Hematopoietic multipotent progenitor cell treated with erythropoietin and hydrocortisone succinate and interleukin-3 and kit ligand, for 8 days (in vitro differentiated cells): ENCODE measurements at places on chromosomes 13 and 19.
A peak's percentile ranks its signal among the peaks of the same experiment; 100 is the strongest.

- DNase-seq = no peak
Measured at GRCh38 chr13:104625201-104625600, 1559.0 kb upstream of the SLC10A2 start.

- no peak for DNase-seq
Measured at GRCh38 chr19:55305983-55306562, 19.1 kb downstream of the TMEM150B start.

DNA sequence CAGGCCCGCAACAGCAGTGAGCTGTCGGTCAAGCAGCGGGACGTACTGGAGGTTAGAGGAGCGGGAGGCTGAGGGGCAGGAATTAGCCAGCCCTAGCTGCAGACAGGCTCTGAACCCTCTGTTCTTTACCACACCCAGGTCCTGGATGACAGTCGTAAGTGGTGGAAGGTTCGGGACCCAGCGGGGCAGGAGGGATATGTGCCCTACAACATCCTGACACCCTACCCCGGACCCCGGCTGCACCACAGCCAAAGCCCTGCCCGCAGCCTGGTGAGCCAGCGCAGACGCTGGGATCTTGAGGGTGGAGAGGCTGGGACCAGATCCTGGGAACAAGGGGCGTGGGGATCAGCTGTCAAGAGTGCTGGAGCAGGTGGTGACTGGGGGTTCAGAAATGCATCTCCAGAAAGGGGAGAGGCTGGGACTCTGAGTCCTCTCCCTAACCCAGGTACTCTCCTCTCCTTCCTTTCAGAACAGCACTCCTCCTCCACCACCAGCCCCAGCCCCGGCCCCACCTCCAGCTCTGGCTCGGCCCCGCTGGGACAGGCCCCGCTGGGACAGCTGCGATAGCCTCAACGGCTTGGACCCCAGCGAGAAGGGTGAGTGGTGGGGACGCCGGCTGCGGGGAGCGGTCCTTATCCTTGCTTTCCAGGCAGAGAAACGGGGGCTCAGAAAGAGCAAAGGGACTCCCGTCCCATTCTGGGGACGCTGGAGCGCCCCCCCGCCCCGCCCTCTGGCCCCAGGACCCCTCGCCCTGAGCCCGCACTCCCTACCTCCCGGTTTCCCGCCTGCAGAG lies 10.4 kb downstream of the EPS8L1 start:
- DNase-seq = no peak

DNA sequence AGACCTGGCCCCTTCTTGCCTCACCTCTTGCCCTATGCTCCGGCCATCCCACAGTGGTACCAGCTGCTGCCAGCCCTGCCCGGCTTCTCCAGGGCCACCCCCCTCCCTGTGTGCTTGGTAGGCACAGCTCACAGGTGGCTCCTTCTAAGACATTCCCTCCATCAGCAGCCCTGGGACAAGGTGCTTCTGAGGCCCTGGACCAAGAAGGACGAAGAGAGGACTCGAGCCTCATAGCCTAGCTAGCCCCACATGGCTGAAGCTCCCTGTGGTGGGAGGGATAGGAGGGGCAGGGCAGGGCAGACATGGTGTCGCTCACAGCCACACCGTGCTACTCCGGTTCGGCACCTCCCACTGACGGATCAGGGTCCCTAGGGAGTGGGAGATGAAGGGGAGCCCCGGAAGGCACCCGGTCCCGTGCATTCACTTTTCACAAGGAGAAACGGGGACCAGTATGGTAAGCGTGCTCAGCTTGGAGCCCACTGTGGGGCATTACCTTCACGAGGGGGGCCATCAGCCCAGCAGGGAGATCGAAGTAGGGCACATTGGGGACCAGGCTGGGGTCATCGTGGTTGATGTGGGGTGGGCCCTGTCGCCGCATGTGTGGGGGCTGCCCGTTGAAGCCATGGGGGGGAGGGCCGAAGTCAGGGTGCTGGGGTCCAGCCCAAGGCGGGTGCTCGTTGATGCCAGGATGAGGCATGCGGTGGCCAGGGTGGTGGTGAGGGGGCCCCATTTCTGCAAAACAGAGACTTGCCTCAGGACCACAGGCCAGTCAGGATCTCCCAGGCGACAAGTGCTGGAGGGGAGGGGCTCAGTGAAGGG lies 19.5 kb downstream of the CHERP start:
- no peak for DNase-seq

DNA sequence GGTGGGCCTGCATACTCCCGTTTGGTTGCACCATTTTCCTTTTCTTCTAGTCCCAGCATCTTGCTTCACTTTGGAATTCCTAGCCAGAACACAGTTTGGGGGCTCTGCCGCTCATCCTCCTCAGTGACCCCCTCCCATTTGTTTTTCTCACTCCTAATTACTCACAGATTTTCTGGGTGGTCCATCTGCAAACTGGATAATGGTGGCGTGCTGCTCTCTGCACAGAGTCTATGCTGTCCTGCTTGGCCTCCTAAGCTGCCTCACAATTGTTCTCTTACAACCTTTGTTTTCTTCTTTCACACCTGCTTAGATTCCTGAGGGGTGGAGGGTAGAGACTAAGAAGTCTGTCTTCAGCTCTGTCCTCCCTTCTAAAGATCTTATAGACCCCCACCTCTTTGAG lies 80.8 kb downstream of the SHISA2 start:
- DNase-seq = no peak

- DNase-seq = no peak
Measured at GRCh38 chr13:20401531-20401930, 124.1 kb downstream of the CRYL1 start.

- DNase-seq = peak; percentile 30
Measured at GRCh38 chr19:30666301-30666803, 294.2 kb downstream of the ZNF536 start.

GRCh38 chr13:104309431-104309830 lies 1243.2 kb upstream of the SLC10A2 start:
- DNase-seq = no peak

DNA sequence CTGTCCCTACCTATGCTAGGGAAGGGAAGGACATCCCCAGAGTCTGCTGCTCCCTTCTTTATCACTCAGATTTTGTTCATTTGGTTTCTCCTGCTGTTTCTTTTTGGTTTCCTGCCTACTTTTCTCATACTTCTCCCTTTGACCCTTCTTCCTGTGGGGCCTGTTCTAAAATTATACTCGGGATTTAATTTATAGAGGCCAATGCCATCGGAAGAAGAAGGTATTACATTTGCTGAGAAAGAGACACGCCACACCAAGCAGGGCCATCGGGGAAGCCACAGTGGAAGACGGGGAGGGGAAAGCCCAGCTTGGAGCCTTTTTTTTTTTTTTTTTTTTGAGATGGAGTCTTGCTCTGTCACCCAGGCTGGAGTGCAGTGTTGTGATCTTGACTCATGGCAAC lies 46.8 kb upstream of the FARP1 start:
- no peak for DNase-seq

DNA sequence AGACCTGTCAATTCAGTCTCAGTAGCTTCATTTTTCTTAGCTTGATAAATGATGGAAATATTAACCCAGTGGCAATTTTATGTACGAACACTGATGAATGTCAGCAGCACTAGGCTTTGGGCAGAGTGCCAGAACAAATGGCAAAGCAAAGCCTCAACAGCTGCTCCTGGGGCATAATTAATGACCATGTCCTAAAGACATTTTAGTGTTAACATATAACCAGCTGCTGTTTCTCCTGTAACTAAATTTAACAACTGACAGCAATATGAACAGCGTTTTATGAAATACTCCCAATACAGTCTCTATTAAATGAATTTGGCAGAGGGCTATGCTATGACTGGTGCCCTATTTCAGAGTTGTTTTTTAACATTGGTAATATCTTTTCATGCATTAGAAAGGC lies 47.1 kb downstream of the ZNF568 start:
- DNase-seq = no peak

- no peak for DNase-seq
Measured at GRCh38 chr13:79936368-79937136, 404.4 kb downstream of the SPRY2 start.

- no peak for DNase-seq
Measured at GRCh38 chr13:113834496-113835200, 29.2 kb downstream of the GAS6 start.

DNA sequence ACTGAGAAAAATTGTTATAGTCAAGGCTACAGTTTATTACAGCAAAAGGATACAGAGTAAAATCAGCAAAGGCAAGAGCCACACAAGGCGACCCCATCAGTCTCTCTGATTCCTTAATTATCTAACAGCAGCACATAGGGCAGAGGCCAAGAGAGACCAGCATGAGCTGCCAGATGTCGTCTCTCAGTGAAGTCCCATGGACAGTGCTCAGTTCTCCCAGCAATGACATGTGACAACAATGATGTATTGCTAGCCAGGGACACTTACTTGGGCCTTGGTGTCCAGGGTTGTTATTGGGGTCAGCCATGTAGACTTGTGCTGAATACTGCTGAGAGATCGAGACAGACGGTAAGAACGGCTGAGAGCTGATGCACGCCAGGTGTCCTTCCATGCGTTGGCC lies 22.3 kb downstream of the ZSWIM9 start:
- DNase-seq = no peak

- no peak for DNase-seq
Measured at GRCh38 chr13:42405665-42406390, 133.9 kb downstream of the AKAP11 start.

- DNase-seq = no peak
Measured at GRCh38 chr19:16593181-16593580, 21.0 kb upstream of the SLC35E1 start.

GRCh38 chr19:46080561-46080960 lies 39.8 kb upstream of the IGFL4 start:
- no peak for DNase-seq

GRCh38 chr13:24842549-24843274 lies 78.7 kb downstream of the RNF17 start:
- no peak for DNase-seq

GRCh38 chr19:17685451-17686022 lies 2.6 kb downstream of the UNC13A start:
- no peak for DNase-seq

DNA sequence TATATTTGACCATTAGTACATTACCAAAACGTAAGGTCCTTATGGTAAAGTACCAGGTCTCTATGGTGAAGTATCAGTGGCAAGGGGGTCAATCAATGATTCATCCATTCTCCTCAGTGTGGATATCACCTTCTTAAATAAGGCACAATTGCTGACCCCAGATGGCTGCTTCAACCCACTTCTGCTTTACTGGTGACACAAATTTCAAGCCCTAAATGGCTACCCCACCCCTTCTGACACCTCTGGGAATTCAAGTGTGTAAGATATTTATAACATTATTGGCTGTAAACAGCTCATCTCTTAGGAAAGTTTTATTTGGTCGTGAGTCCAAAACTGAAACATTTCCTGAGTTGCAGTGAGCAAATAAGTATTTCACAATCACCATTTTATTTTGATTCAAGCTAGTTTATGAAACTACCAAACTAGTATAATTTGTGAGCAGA lies 7.9 kb upstream of the WBP4 start:
- peak; percentile 17 for DNase-seq

DNA sequence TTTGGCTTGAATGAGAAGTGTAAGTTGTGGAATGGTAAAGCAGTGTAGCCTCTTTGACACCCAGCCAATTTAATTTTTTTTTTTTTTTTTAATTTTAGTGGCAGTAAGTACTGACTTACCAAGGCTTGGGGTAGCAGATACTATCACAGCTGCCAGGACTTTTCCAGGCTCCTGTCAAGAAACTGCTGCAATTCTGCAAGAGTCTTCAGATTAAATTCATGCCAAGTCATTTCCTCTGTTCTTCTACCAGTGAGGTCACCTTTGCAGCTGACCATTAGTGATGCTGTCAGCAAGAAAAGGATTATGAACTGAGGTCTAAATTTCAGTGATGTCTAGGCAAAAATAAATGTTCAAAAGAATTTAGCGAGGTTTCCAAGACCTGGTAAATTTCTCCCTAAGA lies 91.2 kb downstream of the GGACT start:
- no peak for DNase-seq

DNA sequence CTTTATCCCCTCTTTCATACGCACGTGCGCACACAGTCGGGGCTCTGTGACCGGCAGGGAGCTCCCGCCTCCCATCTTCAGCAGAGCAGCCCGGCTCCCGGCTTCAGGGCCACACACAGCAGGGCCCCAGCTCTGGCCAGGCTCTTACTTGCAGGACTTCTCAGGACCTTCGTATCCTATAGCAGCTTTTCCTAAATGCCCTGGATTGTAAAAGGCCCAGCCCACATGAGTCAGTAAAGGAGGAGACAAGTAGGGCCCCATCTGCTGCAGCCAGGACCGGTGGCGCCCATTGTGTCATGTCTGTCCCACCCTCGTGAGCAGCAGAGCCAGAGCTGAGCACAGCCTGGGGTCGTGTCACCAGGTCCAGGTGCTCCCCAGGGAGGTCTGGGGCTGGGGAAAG lies 107.6 kb upstream of the VSTM2B start:
- no peak for DNase-seq

DNA sequence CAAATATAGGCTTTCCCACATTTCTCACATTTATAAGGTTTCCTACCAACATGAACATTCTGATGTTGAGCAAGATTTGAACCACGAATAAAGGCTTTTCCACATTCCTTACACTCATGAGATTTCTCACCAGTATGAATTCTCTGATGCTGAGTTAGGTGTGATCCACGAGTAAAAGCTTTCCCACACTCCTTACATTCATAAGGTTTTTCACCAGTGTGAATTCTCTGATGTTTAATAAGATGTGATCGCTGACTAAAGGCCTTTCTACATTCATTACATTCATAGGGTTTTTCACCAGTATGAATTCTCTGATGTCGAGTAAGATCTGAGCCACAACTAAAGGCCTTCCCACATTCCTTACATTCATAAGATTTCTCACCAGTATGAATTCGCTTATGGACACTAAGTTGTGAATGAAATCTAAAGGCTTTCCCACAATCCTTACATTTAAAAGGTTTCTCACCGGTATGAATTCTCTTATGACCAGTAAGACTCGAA lies 19.0 kb downstream of the ZNF790 start:
- DNase-seq = no peak

DNA sequence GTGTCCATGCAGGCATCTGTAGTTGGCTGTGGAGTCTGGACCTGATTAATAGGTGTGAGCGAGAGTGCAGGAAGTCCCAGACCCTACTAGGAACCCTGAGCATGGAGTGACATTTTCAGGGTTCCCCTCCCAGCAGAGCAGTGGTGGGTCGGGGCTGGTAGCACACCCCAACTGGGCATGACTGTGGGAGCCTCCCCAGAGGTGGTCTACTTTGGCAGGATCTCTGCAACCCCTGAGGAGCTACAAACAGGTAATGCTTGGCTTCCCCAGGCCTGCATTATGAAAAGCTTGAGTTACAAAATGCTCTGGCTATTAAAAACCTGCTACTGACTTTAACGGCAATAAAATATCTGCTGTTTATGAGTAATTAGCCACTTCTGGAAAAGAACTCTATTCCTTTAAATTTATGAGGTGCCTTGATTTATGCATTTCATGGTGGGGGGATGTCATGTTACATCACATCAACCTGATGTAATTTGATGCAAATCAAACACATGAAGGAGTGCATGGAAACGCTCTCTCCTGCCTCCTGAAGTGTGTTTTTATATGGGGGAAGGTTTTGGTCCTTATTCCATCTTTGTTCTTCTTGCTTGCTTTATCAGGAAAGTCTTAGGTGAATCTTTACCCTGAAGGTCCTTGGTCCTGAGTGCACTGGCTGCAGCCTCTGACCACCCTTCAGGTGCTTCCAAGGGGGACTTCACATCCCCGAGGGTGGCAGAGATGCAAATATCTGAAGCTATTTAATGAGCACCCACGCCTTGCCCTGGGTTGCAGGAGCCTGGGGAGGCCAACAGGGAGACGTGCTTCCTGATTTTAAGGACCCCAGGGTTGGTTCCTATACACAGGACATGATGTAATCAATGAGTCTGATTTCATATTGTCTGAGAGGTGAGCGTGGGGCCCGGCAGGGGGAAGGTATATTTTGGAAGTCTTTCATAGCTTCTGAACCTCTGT lies 54.0 kb downstream of the ZNF536 start:
- no peak for DNase-seq

- DNase-seq = no peak
Measured at GRCh38 chr19:29172302-29172701, 40.6 kb downstream of the UQCRFS1 start.

- no peak for DNase-seq
Measured at GRCh38 chr13:21538753-21539152, 65.2 kb downstream of the MICU2 start.
